ENCODE measurements at places on chromosomes 6 and 20.

- DNase-seq: no peak
These were observed 15.5 kb downstream of the RTF2 start for GRCh38 chr20:56483970-56484369.

DNA sequence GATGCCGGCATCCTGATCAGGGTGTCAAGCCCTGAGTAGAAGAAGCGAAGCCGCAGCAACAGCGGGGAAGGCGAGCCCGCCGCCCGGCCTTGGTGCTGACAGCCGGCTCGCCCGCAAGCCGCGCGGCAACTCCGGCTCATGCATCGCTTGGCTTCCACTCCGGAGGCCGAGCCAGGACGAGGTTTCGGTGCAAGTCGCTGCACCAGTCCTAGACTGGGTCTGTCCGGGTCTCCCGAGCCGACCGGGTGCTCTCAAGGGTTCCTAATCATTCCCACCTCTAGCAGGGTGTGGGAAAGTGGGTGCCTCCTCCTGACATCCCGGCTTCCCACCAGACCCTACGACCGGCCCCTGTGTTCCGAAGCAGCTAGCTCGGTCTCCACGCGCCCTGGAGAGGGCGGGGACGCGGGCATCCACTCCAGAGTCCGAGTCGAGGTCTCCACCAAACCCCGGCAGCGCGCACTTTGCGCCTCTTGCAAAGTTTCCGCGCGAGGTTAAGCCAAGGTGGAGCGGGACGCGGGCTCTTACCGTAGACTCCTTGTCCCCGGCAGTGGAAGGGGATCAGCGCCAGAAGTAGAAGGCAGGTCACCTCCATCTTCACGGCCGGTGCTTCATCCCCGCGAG, 1.4 kb downstream of the MDGA1 start:
- DNase-seq: peak; percentile 57

DNA sequence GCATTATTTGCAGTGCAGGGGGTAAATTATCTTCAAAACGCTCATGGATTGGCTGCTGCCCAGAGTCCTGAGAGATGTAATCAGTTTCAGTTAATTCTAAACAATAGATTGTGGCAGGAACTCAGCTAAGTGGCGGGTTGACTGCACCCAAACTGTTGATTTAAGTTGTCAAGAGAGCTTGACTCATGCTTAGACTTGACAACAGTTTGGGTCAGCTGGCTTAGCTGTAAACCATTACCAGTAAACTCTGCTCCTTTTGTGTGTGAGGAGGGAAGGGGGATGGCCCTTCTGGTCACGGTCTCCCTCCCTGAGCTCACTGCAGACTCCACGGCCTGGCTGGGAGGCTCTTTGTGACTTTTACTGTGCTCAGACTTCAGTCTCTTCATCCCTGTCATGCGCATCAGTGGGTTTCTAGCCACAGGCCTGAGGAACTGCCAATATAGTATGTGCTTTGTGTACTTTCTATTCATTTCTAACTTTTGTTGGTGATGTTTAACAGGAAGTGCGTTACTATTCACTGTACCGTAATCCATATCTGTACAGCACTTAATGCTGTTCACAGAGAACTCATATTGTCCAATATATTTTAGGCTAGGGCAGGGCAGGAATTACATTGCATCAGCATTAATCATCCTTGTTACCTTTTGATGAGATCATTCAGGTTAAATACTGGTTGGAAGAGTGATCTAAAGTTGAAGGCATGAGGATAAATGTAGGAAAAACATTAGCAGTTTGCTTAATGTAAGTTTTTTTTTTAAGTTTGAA, 488.3 kb downstream of the CDKAL1 start:
- DNase-seq: no peak

DNA sequence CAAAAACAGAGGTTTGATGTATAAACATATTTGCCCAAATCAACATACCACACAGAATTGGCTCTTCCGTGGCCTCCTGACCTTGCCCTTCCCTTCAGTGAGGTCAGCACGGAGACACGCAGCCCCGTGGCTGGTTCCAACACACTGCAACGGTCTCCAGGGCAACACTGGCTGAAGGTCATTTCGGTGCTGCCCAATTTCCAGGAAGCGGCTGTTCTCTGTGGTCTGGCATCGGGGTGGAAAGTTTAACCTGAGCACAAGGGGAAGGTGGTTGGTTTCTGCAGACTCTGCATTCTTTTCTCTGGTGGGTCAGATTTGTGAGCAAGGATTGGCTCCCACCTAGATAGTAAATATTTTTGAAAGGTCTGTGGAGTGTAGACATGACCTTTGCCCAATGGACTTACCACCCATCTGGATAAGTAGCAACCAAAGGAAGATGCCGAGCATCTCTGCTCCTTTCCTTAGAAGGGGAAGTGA, 177.6 kb upstream of the PHACTR1 start:
- no peak for DNase-seq

- no peak for DNase-seq
These were observed 420 bp downstream of the SOX4 start for GRCh38 chr6:21593927-21594415.

DNA sequence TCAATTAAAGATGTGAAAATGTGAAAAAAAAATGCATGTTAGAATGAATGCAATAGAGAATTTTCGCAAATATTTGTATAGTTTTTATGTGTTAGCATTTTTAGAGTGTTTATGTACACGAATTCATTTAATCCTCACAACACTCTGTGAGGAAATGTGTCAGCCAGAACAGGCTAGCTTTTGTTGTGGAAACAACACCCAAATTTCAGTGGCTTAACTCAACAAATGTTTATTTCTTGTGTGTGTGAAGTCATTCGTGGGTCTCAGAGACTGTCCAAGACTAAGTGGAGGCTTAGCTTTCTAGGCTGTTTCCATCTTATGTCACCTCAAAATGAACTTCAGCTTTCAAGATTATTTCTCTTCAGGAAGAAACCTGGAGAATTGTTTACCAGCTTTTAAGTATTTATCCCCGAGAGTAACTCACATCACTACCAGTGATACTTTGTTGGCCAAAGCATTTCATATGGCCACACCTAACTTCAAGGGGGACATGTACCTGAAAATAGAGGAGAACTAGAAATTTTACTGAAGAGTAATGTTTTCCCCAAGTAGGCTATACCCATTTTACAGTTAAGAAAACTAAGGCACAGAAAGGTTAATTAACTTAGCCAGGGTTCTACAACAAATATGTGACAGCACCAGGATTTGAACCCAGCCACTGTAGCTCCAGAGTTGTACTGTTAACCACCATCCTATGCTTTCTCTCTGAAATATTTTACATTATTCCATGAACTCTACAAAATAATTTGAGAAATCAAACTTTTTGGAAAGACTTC, 306.1 kb downstream of the QKI start:
- DNase-seq: no peak

DNA sequence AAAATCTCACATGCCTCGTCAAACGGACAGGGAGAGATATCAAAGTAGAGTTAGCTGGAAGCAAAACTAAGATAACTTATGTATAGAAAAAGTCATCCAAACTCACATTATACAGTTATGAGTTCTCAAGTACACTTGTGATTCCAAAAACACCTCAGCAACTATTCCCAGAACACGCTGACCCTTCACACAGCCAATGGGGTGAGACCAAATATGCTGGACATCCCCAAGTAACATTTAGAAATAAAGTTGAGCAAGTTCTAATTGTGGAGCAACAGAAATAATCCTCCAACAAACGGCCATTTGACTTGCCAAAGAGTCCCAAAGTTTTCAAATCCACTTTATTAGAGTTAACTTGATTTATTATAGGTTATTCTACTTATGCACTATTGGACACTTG, 52.4 kb downstream of the LY86 start:
- DNase-seq: no peak

DNA sequence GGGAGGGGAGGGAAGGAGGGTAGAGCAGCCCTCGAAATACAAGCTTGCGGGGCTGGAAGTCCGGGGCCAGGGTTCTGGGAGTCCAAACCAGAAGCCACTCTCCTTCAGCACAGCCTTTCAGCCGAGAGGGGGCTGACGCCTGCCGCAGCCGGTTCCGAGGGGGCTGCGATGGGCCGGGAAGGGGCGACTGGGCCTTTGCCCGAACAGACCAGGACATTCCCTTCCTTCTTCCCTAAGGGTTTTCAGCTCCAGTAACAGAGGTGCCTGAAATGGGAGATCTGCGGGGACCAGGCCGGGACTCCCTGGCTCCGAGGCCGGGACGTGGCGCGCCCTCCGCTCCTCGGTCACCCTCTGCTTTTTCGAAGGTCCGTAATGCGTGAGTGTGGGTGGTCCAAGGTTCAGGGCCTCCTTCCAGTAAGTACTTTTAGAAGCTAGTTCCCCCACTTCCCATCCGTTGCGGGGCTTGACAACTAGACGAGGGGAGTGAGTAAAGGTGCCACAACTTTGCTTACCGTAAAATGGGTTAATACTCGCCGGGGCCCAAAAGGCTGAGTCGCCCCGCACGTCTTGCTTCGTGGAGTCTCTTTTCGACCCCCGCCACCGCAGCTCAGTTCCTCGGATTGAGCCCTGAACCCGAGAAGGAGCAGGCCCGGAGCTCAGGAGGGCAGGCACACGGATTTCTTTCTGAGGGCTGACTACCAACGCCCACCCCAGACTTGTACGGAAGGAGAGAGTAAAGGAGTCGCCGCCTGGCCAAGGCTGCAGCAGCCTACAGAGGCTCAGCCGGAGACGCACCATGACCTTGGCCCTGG, 2.9 kb upstream of the OLIG3 start:
- DNase-seq: no peak

GRCh38 chr6:49866485-49866943, at the start of gene CRISP1:
CRISP1 (minus strand) TSS chr6:49866535; CDS start chr6:49857400, 9,135 bp downstream.
- DNase-seq: no peak

DNA sequence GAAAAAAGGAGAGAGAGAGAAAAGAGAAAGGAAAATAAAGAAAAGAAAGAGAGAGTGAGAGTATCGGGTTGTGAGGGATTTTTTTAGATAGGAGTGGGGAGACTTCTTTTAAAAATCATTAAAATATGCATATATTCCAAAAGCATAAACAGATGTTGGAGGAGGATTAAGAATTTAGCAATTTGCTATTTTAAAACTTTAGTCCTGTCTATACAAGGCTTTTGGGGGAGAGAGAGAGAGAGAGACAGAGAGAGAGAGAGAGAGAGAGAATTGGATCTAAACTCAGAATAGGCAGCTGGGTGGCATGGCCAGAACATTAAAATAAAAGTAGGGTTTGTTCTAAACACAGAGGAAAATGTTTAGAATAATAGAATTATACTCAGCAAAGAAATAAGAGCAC, 72.1 kb downstream of the SOD2 start:
- no peak for DNase-seq

DNA sequence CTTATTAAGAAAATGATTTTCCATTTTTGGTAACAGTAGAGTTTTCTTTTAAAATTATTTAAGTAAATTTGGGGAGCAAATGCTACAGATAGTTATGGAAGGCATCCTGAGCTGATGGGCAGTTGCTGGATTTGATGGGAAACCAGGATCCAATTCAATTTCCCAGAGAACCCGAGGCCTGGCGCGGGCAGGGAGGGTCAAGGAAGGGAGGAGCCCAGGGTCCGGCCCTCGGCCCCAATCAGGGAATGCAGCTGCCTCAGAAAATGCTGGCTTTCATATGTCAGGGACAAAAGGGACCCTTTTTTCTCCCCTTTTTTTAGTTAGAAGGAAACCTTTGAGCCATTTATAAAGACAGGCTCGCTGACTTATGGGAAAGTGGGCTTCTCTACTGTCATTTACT, 42.1 kb downstream of the CTCFL start:
- no peak for DNase-seq
